Activated naive CD8-positive, alpha-beta T cell treated with anti-CD3 and anti-CD28 coated beads, Interleukin-2, amount 10 ng/mL, durations not matched to agents 7 days and 5 days (primary cell): ENCODE measurements at places on chromosomes 6 and 20.

DNA sequence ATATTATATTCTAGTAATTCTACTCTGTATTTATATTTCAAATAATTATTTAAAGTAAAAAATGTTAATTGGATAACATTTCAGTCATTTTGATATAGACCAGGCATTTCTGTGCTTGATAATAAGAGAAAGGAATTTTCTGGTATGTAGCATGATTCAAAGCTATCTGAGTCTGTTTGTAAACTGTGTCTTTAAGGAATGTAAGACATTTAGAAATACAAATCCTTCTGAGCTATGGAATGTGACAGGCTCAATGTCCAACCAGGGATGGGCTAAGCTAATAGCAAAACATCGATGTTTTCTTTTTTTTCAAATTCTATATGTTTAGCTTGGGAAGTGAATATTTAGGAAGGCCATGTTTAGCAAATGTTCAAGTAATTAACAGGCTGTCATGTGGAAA, 41.5 kb upstream of the FAM83B start:
- no peak overlapping the region for H3K4me3 ChIP-seq
- H3K27ac ChIP-seq: no peak overlapping the region
- DNase-seq: no peak
- H3K36me3 ChIP-seq: no peaks in the 10 kb centered on the region
- no peaks in the 10 kb centered on the region for H3K27me3 ChIP-seq

GRCh38 chr6:79646006-79646405, 14.9 kb downstream of the SH3BGRL2 start:
- H3K36me3 ChIP-seq: no peaks in the 10 kb centered on the region
- no peak for DNase-seq

DNA sequence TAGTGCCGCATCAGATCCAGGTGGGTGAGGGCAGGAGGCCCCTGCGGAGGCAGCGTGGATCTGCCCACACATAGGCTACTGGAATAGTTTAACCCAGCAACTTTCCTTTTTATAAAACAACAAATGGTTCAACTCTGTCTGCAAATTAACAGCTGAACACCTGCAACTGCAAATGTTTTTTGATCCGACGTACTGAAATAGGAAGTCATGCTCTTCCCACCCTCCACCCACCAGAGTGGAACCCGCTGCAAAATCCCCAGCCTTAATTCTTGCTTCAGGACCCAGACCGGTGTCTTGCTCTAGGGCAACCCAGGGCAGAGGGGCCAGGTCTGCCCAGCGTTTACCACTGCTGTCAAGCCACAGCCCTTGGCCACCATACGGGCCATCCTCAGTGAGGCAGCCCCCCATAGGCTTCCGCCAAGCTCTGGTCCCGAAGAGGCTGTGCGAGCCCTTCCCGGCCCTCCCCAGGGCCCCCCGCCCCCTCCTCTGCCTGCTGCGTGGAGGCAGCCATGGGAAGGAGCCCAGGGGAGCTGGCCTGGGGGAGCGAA, 334.3 kb downstream of the ZFAND3 start:
- H3K36me3 ChIP-seq: peaks cover 2% of the 10 kb centered on the region
- DNase-seq: no peak
- H3K4me3 ChIP-seq: no peak overlapping the region

DNA sequence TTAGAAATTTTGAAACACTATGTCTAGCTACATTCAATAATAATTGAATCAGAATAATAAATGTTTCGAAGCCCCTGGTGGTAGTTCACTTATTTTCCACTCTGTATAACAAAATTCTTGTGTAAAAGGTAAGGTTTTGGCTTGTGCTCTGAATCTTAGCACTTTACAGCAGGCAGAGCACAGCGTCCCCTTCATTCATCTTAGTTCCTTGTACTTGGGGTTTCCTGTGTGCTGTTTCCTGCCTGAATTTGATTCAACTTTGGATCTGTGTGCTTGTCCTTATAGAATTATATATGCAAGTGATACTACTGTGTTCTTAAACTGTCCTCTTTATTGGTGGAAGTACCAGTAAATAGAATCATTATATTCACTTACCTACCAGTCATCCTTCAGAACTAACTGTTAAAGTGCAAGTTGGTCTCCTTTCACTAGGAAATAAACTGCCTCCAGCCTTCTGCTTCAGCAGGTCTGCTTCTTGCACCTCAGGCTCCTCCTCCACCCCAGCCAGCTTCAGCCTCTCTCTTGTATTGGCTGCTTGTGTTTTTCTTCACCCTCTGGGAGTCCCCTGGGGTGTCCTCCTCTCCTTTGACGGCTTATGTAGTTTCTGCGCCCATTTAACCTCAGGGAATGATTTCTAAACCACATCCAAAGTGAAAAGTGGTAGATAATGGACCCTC, 28.8 kb upstream of the TULP4 start:
- no peaks in the 10 kb centered on the region for H3K27me3 ChIP-seq
- peak overlapping the region; percentile 11 for H3K4me3 ChIP-seq
- H3K36me3 ChIP-seq: peaks cover 7% of the 10 kb centered on the region
- H3K27ac ChIP-seq: peak overlapping the region; percentile 35

GRCh38 chr6:74851596-74851995, 354.3 kb downstream of the COL12A1 start:
- DNase-seq: no peak
- no peaks in the 10 kb centered on the region for H3K4me1 ChIP-seq
- H3K27ac ChIP-seq: no peak overlapping the region
- H3K27me3 ChIP-seq: no peaks in the 10 kb centered on the region
- H3K4me3 ChIP-seq: no peak overlapping the region
- H3K36me3 ChIP-seq: no peaks in the 10 kb centered on the region

GRCh38 chr6:13762611-13763441, 51.2 kb upstream of the RANBP9 start:
- H3K4me3 ChIP-seq: peak overlapping the region; percentile 81
- peaks cover 45% of the 10 kb centered on the region for H3K4me1 ChIP-seq
- H3K27ac ChIP-seq: peak overlapping the region; percentile 78

- no peaks in the 10 kb centered on the region for H3K27me3 ChIP-seq
- no peak for DNase-seq
- no peak overlapping the region for H3K4me3 ChIP-seq
- no peaks in the 10 kb centered on the region for H3K36me3 ChIP-seq
Measured at GRCh38 chr6:112038756-112039430, 15.0 kb upstream of the CCN6 start.

- no peaks in the 10 kb centered on the region for H3K27me3 ChIP-seq
- no peak for DNase-seq
- H3K36me3 ChIP-seq: no peaks in the 10 kb centered on the region
- H3K4me1 ChIP-seq: no peaks in the 10 kb centered on the region
- H3K4me3 ChIP-seq: no peak overlapping the region
Measured at GRCh38 chr6:62324834-62325233, 38.8 kb upstream of the KHDRBS2 start.

GRCh38 chr20:63361519-63362435, 628 bp upstream of the CHRNA4 start:
- no peak for DNase-seq
- no peaks in the 10 kb centered on the region for H3K4me1 ChIP-seq
- no peaks in the 10 kb centered on the region for H3K36me3 ChIP-seq
- no peak overlapping the region for H3K4me3 ChIP-seq
- H3K27me3 ChIP-seq: peaks cover 10% of the 10 kb centered on the region

- peaks cover 28% of the 10 kb centered on the region for H3K27me3 ChIP-seq
- DNase-seq: no peak
- H3K27ac ChIP-seq: no peak overlapping the region
- H3K4me1 ChIP-seq: peaks cover 21% of the 10 kb centered on the region
Measured at GRCh38 chr6:37700620-37700973, 2.9 kb upstream of the MDGA1 start.

GRCh38 chr6:117555882-117556498, 46.3 kb downstream of the GOPC start:
- DNase-seq: no peak
- no peak overlapping the region for H3K27ac ChIP-seq
- H3K36me3 ChIP-seq: no peaks in the 10 kb centered on the region
- H3K4me1 ChIP-seq: peaks cover 1% of the 10 kb centered on the region
- H3K4me3 ChIP-seq: no peak overlapping the region

GRCh38 chr20:9977629-9978028, 57.2 kb upstream of the ANKEF1 start:
- no peaks in the 10 kb centered on the region for H3K4me1 ChIP-seq
- H3K36me3 ChIP-seq: no peaks in the 10 kb centered on the region
- no peak for DNase-seq
- H3K4me3 ChIP-seq: no peak overlapping the region
- no peak overlapping the region for H3K27ac ChIP-seq

- H3K27me3 ChIP-seq: no peaks in the 10 kb centered on the region
- DNase-seq: no peak
Measured at GRCh38 chr6:44432227-44432626, 44.7 kb downstream of the CDC5L start.

GRCh38 chr20:53736757-53737395, 143.2 kb upstream of the ZNF217 start:
- peaks cover 51% of the 10 kb centered on the region for H3K4me1 ChIP-seq
- no peaks in the 10 kb centered on the region for H3K27me3 ChIP-seq
- DNase-seq: no peak
- H3K27ac ChIP-seq: peak overlapping the region; percentile 91
- H3K36me3 ChIP-seq: peaks cover 5% of the 10 kb centered on the region

DNA sequence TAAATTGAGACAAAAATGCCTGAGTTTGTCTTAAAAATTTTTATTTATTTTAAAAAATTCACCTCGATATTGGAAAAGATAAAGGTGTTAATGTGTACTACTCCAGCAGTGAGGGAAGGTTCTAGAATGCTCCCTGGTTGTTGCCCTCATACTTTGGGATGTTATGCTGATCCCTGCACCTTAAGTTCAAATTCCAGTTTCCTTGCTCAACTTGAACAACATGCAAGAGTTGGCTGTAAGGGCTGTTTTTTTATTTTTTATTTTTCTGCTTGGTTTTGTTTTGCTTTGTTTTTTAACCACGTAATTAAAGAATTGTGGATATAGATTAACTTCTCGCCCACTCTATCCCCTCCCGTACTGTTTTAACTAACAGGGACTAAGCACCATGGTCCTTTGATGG, 158.7 kb upstream of the CITED2 start:
- H3K4me1 ChIP-seq: peaks cover 25% of the 10 kb centered on the region
- H3K4me3 ChIP-seq: no peak overlapping the region
- H3K36me3 ChIP-seq: peaks cover 3% of the 10 kb centered on the region
- H3K27ac ChIP-seq: no peak overlapping the region
- no peak for DNase-seq

GRCh38 chr6:105193647-105194046, 13.8 kb upstream of the POPDC3 start:
- H3K4me1 ChIP-seq: no peaks in the 10 kb centered on the region
- no peak for DNase-seq

GRCh38 chr6:154267508-154268106, 89.0 kb downstream of the IPCEF1 start:
- peaks cover 3% of the 10 kb centered on the region for H3K36me3 ChIP-seq
- H3K4me3 ChIP-seq: no peak overlapping the region
- no peak overlapping the region for H3K27ac ChIP-seq
- DNase-seq: peak; percentile 35
- H3K4me1 ChIP-seq: peaks cover 10% of the 10 kb centered on the region

- DNase-seq: peak; percentile 33
- H3K4me3 ChIP-seq: peak overlapping the region; percentile 78
- no peaks in the 10 kb centered on the region for H3K27me3 ChIP-seq
Measured at GRCh38 chr20:53677447-53678314, 84.0 kb upstream of the ZNF217 start.

DNA sequence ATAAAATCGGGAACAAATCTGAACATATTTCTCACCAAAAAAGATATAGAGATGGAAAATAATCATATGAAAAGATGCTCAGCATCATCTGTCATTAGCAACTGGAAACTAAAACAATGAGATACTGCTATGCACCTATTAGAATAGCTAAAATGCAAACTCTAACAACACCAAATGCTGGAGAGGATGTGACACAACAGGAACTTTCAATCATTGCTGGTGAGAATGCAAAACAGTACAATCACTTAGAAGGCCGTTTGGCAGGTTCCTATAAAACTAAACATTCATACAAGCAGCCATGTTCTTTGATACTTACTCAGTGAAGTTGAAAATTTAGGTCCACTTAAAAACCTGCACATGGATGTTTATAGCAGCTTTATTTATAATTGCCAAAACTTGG, 67.0 kb downstream of the FAM50B start:
- H3K27ac ChIP-seq: no peak overlapping the region
- H3K4me3 ChIP-seq: no peak overlapping the region
- peaks cover 2% of the 10 kb centered on the region for H3K36me3 ChIP-seq
- peaks cover 52% of the 10 kb centered on the region for H3K27me3 ChIP-seq

DNA sequence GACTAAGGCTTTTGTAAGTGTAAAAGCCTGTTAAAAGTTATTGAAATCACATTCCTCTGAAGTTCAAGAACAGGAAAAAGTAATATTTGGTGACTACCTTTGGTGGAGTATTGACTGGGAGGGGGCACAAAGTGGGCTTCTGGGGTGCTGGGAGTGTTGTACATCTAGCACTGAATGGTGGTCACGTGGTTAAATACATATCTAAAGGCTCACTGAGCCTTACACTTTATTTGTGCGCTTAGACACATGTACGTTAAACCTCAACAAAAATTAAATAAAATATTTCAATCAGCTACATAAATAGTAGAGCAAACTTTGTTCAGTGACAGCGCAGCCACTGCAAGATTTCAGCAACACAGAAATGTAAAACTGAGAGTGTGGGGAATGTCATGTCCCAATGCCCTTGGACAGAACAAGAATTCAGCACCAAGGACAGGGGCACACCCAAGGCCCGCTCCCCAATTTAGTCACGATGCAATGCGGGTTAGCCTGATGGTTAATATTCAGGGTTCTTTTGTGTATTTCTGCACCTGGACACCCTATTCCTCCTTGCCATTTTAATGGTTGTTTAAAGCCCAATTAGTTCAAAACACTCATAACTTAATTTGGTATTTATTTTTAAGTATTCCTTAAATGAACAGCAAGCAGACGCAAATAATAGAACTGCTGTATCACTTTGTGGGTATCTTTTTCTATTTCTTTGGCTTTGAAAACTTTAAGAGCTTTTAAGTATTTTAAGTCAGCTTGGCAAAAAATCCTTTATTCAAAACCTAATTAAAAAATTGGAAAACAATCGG, 37.4 kb downstream of the ANGPT4 start:
- no peaks in the 10 kb centered on the region for H3K27me3 ChIP-seq
- H3K4me3 ChIP-seq: no peak overlapping the region
- H3K36me3 ChIP-seq: no peaks in the 10 kb centered on the region
- no peak overlapping the region for H3K27ac ChIP-seq

GRCh38 chr6:3612341-3613041, 139.0 kb downstream of the PXDC1 start:
- no peaks in the 10 kb centered on the region for H3K36me3 ChIP-seq
- H3K4me3 ChIP-seq: no peak overlapping the region
- H3K27me3 ChIP-seq: peaks cover 5% of the 10 kb centered on the region

- no peak overlapping the region for H3K4me3 ChIP-seq
- H3K27me3 ChIP-seq: peaks cover 11% of the 10 kb centered on the region
- H3K4me1 ChIP-seq: no peaks in the 10 kb centered on the region
Measured at GRCh38 chr6:106064142-106064541, 22.0 kb upstream of the PRDM1 start.

DNA sequence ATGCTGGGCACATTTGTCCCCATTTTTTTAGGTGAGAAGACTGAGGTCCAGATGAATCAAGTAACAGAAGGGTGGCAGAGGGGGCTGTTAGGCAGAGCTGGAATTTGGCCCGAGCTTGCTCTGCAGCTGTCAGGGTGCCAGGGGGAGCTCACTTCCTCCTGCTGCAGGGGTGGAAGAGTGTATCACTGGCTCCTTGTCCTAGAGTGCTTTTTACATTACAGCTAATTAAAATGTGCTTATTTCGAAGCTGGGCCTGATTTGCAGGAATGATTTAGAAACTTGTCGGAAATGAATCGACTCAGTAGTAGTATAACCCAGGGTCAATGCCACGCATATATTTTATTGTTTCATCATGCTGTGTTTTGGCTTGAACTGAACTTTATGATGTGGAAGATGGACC, 11.1 kb downstream of the TOX2 start:
- peak overlapping the region; percentile 31 for H3K4me3 ChIP-seq
- H3K27ac ChIP-seq: no peak overlapping the region
- peaks cover 32% of the 10 kb centered on the region for H3K4me1 ChIP-seq
- H3K36me3 ChIP-seq: peaks cover 4% of the 10 kb centered on the region
